Activated CD8-positive, alpha-beta T cell treated with anti-CD3 and anti-CD28 coated beads, Interleukin-2, amount 10 ng/mL, durations not matched to agents 7 days and 5 days (primary cell): ENCODE measurements at places on chromosomes 12 and 14. TPM values are rescaled to one million over a fixed set of nuclear protein-coding genes. Genes with fewer than 3 reads are reported as not detected.

DNA sequence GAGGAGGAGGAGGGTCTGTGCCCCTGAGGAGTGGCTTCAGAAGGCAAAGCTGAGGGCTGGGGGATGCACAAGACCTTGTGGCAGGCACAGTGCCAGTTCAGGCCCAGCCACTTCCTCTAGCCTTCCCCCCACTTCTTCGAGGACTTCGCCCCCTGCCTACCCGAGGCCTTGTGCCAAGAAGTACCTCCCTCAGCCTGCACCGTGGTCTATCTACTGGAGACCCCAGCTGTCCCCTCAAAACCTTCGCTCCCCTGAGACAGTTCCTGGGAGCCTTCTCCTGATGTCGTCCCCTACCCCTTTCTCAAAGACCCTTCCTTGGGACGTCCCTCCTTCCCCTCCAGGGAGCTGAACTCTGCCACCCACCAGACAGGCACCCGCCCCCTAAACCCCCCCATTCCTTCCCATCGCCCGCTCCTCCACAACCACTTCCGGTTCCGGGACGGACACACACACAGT lies 604 bp downstream of the ZNF384 start:
- DNase-seq: peak; percentile 65

IL26 gene
- not detected for total RNA-seq

- DNase-seq: no peak
These were observed 85.0 kb downstream of the KIF26A start for GRCh38 chr14:104223101-104224041.

LRRC43 gene
- total RNA-seq: not detected
